ENCODE measurements at places on chromosomes 16 and 17. TPM values are rescaled to one million over a fixed set of nuclear protein-coding genes. Genes with fewer than 3 reads are reported as not detected.

The TOM1L1 gene
- 48.7 TPM for total RNA-seq

DNA sequence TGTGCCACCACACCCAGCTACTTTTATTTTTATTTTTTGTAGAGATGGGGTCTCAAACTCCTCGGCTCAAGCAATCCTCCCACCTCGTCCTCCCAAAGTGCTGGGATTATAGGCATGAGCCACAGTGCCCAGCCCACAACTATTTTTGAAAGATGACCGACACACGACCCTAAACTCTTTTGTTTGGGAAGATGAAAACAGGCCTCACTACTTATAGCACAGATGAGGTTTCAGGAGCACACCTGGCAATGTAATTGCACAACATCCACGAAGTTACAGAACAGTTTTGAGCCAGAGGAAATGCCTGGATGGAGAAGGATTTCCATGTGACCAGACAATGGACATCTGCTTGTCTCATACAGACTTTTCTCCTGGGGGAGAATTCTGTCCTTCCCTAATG, 43.4 kb upstream of the PRSS54 start:
- no peak for DNase-seq

The LMF1 gene
- total RNA-seq: 8.8 TPM

The NAGS gene
- total RNA-seq: 0.50 TPM

DNA sequence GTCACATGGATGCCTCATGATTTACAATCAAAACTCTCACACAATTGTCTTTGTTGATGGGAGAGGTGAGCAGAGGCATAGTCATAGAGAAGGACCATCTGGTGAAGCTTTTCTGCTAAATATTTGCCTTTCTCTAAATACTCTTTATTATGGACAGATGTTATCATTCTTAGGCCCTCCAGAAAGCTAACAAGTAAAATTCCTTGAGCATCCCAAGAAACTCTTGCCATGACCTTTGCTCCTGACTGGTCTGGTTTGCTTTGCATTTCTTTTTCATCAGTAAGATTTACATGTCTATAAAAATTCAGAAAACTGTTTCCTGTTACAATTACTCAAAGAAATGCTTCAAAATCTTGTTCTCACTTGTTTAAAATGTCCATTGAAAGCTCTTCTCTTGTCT, 1336.6 kb upstream of the CDH8 start:
- DNase-seq: no peak
